ENCODE measurements at places on chromosomes 11 and 22.

DNA sequence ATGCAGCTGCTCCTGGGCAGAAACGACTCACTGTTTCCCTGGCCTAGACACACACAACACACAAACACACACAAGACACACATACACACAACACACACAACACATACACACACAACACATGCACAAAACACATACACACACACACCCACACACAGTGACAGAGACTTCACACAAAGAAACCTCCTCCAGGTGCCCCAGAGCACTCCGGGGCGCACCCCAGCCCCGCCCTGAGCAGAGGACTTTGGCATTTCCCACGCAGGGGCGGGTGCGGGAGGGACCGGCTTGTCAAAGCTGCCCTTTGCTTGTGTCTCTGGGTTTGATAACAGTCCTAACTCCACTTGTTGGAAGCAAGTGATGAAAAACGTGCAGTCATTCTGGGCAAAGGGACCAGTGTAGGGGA lies 6.5 kb downstream of the APOBEC3A start:
- no peak for DNase-seq

DNA sequence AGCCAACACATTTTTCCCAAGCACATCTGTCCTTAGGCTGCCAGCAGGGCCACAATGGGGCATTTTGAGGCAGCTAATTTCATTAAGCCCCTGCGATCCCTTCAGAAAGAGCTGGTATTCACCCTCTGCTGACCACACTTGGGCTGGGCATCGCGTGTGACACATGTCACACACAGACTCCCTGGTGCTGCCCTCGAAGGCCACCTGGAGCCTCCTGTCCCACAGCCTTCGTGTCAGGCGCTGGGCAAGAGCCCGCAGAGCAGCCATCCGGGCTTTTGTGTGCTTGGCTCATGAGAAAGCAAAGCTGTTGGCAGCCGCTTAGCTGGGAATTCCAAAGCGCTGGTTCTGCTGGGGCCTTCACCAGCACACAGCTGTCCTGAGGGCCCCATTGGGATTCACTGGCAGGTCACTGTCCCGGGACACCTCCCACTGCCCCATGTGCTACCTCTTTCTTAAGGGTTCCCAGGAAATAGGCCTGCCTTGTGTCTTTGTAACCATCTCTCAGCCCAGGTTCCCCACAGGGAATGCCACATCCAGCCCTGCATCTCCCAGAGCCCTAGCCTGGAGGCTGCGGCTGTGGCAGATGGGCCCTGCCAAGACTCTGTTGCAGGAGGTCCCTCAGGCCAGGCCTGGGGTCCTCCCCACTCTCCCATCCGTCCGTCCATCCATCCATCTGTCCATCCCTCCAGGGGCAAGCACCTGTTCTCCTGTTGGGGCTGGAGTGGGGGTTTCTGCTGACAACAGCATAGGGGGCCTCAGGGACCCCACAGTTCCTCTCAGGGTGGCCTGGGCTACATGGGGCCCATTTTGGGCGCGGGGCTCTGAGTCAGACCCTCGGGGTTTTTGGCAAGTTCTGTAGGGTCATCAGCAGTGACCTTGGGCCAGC lies 4.9 kb downstream of the CLDN5 start:
- DNase-seq = no peak

DNA sequence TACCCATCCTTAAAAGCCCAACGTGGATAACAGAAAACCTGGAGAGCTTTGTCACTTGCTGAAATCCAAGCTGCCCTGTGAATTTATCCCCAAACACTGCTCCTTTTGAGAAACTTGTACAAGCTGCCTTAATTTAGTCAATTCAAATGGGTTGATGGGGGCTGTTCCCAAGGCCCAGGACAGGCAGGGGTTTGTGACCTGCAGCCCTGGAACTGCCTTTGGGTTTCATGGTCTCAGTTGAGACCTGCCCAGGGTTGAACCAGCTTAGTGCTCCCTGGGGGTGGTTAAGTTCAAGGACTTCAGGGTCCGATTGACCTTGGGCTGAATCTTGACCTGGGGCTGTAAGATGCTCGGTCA lies 112.1 kb upstream of the OR4B1 start:
- DNase-seq = no peak

GRCh38 chr22:40204321-40205116 lies 26.8 kb downstream of the TNRC6B start:
- no peak for DNase-seq

GRCh38 chr22:23856721-23857605 lies 712 bp upstream of the SLC2A11 start:
- no peak for DNase-seq

DNA sequence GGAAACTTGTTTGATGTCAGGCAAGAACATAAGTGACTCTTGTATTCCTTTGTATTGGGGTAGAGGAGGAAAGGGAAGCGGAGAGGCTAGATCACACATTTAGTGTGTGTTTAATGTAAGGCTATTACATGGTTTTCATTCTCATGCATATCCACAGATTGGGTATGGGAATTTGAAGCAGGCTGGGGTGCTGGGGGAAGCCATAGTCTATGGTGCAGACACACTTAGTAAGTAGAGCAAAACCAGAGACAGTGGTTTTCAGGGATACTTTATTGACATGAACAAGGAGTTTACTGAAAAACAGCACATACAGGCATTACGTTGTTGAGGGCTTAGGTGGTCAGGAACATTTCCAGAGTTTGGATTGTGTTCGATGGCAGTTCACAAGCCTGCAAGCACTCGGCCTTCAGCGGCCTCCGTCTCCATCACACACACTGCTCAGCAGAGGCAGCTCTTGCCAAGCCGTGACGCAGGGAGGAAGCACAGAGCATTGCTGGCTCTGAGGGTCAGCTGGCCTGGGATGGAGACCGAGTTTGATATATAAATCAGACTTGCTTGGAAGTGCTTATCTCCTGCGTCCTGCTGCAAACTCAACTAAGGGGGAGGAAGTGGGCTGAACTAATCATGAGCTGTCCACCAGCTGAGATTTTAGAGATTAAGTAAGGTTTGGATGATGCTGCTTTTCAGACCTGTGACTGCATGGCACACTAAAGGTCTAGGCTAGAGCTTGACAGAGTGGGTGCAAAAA lies 25.3 kb downstream of the SCN3B start:
- DNase-seq = no peak

GRCh38 chr11:113814181-113814580 lies 34.6 kb downstream of the CLDN25 start:
- DNase-seq = no peak

DNA sequence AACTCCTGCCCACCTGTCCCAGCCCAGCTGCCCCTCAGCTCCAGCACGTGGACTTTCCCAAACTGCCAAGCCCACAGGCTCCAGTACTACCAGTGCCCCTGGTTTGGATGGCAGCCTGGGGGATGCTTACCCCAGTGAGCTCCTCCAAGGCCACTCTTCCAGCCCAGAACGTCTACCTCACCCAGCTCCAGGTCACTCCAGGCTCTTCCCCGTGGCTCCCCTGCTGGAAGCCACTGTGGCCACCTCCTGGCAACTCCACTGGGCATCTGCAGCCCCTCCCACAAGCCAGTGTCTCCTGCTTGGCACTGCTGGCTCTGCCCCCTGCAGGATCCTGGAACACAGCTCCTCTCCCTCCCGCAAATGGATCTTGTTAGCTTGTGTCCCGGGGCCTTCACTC lies 29.3 kb downstream of the LMO1 start:
- DNase-seq = no peak

DNA sequence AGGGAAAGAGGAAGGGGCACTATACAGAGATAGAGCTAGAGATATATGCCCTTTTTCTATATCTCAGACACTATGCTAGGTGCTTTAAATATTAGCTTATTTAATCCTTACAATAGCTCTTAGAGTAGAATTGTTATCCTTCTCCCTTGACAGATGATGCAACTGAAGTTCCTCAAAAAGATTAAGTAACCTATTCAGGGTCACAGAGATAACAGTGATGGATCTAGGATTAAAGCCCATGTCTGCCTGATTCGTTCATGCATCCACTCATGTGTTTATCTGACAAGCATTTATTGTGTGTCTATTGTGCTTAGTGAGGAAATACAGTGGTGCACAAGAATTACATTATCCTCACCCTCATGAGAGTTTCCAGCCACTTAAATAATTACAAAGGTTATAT lies 8.7 kb downstream of the CCDC83 start:
- no peak for DNase-seq

DNA sequence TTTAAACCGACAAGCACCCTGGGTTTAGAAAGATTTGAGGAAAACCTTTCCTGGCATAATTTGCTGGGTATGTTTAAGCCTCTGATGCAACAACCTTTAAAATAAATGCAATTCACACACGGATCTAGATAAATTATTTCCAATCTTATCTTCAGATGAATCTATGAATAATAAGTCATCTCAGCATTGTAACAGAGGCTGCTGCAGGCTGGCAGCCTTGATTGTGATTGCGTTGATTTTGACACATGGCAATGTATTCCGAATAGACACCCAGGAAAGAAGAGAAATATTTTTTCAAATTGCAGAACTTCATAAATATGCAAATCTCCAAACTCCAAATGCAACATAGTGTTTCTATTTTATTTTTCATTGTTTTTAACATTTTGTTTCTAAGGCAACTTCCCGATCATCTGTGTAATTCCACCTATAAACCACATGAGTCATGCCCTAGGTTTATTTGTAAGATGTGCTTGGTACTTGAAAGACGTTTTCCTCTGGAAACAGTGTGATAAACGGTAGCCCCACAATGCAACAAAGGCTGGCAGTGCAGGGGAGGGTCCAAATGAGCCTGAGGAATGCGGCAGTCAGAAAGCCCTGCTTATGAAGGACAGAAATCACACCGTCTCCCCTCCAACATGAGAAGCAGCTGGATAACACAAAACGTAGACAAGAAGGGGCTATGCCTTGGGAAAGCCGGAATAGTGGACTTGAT lies 359.0 kb downstream of the BRD1 start:
- no peak for DNase-seq

- no peak for DNase-seq
These were observed 5.5 kb upstream of the SELENOH start for GRCh38 chr11:57735619-57736298.

DNA sequence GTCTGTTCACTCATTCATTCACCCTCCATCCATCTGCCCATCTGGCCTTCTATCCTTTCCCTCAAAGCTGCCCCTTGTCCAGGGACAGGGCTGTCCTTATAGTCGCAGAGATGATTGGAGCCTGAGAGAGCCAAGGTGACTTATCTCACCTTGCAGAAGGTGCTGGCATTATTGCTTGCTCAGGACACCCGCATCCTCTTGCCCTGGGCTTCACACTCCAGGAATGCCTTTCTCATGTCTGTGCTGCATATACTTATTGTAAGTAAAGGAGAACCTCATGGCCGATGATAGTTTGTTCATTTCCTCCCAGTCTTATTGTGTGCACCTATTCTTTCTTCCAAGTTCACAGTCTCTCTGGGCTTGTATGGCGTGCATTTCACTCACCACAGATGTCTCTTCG lies 49.1 kb upstream of the CCDC188 start:
- no peak for DNase-seq

DNA sequence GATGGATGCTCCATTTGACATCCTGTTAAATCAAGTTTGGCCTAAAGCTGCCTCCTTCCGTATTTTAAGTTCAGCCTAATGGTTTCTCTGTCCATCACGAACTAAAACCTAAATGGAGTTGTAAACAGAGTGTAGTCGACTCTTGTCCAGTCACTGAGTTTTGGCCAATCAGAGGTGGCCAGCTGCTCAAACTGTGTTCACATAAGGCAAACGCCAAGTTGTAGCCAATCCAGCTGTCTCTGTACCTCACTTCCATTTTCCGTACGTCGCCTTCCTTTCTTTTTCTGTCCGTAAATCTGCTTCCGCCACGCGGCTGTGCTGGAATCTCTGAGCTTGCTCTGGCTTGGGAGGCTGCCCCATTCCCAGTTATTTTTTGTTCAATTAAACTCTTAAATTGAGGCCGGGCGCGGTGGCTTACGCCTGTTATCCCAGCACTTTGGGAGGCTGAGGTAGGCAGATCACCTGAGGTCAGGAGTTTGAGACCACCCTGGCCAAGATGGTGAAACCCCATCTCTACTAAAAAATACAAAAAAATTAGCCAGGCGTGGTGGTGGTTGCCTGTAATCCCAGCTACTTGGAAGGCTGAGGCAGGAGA lies 20.7 kb upstream of the CARS1 start:
- DNase-seq = no peak

DNA sequence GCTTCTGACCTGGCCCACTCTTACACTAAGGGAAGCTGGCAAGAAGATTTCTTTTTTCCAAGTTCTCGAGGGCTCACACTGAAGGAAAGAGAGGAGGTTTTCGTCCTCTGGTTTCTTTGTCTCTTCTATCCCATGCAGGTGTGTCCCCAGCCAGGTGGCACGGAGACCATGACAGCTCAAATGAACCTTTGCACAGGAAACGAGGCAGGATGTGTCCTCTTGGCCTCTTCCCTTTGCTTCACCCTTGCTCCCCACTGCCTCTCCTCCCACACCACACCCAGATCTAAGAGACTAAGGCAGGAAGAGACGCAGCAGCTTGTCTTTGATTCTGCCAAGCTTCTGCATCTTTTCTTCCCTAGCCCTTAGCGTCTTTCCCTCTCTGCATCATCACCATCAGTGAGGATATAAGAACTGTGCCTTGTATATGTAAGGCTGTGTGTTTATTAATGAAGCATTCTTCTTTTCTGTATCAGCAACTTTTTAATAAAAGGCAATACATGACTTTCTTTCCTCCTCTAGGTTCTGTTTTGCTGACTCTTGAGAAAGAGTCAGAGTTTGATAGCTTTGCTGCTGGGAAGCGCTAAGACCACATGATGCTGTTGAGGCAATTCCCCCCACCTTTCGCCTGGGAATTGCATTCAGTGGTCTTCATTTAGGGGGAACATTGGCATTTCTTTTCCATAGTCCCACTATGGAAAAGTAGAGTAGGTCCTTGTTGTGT lies 56.0 kb upstream of the PARVA start:
- DNase-seq = no peak

DNA sequence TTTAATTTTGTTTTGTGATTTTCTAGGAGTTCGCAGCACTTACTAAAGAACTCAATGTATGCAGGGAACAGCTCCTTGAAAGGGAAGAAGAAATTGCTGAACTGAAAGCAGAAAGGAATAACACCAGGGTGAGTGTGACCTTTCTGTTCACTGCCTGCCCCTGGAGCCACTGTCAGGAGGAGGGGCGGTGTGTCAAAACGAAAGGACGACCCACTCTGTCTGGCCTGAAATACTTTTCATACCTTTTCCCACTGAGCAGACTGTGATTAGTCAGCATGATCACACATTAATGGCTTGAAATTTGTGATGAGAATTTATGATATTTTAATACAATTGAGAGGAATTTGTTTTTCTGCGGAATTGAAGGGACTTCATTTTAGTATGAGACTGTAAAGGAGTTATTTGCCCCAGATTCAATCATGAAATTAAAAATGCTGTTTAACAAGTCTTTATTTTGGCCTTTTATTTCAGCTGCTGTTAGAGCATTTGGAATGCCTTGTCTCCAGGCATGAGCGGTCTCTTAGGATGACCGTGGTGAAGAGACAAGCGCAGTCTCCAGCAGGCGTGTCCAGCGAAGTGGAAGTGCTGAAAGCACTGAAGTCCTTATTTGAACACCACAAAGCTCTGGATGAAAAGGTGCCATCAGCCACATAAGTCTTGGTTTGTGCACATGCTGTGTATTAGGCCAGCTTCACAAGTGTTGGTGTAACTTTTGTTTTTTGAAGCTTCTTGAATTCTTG lies 54.1 kb downstream of the PPFIA1 start:
- DNase-seq = no peak

DNA sequence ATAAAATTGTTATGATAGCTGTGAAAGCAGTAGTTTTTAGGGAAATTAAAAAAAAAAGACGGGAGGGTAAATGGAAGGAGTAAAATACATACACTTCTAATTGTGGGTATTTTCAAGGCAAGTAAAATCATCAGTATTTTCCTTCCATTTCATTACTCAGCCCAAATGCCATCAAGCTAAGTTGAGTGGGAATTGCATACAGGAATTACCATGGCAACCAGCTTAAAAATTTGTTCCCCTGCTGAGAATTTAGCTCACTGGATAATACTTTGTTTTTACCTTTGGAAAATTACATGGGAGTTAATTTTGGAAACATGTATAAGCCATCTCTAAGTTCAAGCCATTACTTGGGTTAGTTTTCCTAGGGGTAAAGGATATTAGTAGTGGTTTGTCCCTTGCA lies 1873.4 kb downstream of the LRRC4C start:
- no peak for DNase-seq

Data from activated CD4-positive, alpha-beta T cell treated with anti-CD3 and anti-CD28 coated beads for 4 hours (primary cell).